ENCODE measurements at places on chromosomes 16 and 17.
A peak's percentile ranks its signal among the peaks of the same experiment; 100 is the strongest.

- DNase-seq, result no peak
Observed at GRCh38 chr17:29791336-29792080, 138.5 kb downstream of the SSH2 start.

- DNase-seq, result no peak
Observed at GRCh38 chr17:82151106-82151957, 53.3 kb upstream of the FASN start.

DNA sequence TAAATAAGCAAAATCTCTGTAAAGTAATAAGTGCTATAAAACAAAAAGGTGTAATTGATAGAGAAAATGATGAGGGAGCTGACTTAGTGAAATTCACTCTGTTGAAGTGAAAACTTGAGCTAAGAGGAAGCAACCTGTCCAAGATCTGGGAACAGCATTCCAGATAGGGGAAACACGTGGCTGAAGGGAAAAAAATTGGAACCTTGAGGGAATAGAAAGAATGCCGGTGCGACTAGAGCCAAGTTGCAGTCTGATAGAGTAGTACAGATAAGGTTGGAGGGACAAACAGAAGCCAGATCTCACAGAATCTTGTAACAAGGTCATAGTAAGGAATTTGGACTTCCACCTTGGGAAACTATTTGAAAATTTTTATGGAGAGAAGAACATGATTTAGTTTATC, 623 bp upstream of the DDX52 start:
- no peak for DNase-seq

DNA sequence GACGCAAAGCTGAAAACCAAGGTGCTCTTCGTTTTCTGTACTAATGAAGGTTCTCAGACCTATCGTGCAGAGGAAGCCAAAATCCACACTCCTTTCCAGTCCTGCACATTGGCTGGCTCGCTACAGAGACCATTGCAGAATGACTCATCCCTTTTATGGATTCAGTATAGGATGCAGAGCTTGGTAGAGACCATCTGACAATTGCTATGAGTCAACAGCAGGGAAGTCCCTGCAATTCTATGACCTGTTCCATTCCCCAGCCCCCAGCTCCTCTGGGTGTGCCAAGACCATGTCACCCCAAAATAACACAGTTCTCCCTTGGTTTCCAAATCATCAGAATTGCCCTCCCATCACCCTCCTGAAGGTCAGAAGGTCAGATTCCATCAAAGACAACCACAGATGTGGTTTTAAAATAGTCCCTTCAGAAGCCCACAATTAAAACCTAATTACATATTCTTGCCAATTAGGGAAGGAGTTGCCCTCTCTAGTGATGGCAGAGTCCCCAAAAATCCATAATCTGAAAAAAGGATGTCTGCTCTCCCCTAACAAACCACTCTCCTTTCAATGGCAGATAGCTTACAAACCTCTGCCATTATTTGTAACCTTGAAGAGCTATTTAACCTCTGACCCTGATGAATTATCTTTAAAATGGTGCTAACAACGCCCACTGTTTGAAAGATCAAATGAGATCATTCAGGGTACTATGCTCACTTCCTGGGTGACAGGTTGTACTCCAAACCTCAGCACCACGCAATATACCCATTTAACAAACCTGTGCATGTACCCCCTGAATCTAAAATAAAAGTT, 108.2 kb upstream of the RBBP6 start:
- DNase-seq, result no peak

DNA sequence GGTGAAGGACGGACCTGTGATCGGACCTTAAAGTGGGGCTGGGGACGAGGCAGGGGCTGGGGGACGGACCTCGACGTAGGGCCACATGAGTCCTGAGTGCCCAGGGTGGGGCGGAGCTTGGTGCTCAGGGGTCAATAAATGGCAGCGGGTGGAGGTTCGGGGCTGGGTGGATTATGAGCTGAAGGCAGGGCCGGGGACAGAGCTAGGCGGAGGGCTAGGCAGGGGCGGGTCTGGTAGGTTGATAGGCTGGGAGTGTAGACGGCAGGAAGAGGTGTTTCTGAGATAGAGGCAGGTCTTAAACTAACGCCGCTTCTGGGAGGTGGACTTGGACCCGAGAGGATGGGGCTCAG, 733 bp downstream of the CHRNB1 start:
- no peak for DNase-seq

GRCh38 chr16:61814726-61815347, 221.4 kb downstream of the CDH8 start:
- no peak for DNase-seq

DNA sequence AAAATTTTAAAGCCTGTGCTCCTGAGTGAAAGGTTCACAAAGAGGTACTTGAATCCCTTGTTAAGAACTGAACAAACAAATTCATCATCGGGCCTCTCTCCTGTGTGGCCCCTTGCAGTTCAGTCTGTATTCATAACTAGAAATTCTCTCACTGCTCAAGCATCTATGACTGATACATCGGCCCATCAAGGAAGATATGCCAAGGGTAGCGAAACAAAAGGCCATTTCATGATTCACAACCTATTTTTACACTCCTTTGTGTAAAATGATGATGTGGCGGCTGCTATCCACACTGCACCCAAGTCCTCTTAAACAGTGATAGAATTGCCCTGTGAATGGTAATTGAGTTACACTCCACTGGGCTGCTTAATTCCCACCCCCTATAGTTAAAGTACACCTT, 204.6 kb downstream of the STX8 start:
- peak; percentile 82 for DNase-seq

DNA sequence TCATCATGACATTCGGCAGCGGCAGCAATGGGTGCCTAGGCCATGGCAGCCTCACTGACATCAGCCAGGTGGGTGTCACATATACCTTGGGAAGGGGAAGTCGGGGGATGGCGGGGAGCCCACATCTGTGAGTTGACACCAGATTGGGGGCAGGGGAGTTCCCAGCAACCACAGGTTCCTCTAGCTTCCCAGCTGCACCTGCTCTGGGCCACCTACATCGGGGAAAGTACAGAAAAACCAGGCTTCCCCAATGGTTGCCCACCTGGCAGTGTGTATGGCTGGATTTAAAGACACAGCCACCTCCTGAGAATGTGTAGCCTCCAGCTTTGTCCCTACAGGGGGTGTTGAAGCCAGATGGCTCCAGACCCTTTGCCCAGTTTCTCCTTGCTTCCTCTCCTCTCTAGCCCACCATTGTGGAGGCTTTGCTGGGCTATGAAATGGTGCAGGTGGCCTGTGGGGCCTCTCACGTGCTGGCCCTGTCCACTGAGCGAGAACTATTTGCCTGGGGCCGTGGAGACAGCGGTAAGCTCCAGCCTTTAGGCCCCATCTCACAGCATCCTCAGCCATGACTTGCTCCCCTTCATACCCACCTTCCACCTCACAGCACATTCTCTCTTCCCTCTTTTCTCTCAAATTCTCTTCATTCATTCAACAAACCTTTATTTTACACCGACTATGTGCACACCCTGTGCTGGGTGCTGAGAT, 5.0 kb upstream of the TRAF4 start:
- DNase-seq, result no peak

Measured in NCI-H1092 treated with DMSO at 0.1 percent for 48 hours (cell line).